ENCODE measurements at places on chromosomes 7 and 10.

DNA sequence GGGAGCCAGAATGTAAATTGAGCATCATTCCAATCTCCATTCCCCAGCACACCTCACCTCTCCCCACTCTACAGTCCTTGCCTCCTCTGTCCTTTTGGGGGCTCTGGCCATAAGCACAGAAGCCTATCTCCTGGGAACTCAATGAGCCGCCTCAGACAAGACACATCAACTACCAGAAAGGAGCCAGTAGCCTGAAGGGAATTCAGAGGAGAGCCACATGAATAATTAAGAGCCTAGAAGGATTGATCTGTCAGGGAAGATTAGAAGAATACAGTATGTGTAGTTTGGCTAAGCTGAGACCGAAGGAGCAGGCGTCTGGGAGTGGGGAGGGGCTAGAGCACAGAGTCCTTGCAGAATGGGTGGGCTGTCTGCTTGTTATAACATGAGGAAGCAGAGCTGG, 31.2 kb downstream of the FRMD4A start:
- DNase-seq: no peak

GRCh38 chr7:7607010-7607409, 33.5 kb upstream of the UMAD1 start:
- DNase-seq: no peak

DNA sequence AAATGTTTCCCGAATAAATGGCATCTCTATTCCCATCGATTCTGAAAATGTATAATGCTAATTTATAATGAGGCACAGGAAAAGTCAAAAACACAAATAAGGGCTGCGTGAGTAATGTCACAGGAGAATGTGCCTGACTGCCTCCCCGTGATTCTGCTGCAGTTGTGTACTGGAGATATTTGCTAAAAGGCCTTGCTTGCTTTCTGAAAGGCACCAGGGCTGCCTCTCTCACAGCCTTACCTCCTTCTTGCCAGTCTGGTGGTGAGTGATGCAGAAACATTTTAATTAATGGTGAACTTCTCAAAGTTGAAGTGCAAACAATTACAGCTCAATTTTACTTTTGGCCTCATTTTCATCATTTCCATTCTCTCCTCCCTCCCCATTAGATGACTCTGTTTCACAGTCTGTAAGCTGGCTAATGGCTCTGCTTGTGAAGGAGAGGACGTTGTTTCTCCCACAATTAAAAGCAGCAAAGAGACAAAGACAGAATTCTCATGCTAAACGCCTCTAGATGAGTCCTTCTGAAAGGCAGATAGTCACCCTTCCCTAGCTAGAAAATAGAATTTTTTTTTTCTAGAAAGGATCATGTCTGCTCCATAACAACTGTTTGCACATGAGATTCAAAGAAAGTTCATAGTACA, 377.6 kb downstream of the MDFIC start:
- no peak for DNase-seq

DNA sequence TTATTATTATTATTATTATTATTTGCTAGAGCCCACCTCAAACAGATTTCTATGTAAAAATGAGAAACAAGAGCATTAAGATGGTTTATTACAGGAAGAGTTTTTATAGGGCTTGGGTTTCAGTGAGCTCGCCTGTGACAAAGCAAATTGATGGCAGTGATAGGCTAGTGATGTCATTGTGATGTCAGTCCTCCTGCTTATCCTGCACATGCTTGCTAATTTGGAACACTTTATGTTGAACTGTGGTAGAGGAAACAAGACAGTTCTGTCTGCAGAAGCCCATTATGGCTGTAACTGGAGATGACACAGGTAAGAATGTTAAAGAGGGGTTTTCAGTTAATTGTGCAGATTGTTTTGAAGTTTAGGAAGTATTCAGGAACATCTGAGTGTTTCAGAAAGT, 68.3 kb downstream of the CREM start:
- no peak for DNase-seq

DNA sequence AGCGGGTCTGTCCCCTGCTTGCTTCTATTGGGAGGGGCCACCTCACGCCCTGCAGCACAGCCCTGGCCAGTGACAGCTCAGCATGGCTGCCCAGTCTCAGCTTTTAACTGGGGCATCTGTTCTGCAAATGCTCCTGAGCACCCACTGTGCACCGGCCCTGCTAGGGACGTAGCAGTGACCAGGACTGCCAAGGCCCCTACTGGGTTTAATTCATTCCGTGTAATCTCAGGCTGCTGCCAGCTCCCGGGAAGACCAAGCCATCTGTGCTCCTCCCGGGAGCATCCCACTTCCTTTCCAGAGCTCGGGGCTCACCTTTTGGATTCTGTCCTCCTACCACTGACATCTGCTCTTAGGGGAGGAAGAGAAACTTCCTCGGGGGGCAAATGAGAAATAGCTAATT, 85.2 kb downstream of the ADARB2 start:
- DNase-seq: no peak
